NCI-H524 (cell line): ENCODE measurements at places on chromosomes 2 and 18.
A peak's percentile ranks its signal among the peaks of the same experiment; 100 is the strongest.

- no peak for DNase-seq
Measured at GRCh38 chr2:43363120-43363519, 136.7 kb upstream of the ZFP36L2 start.

- no peak for DNase-seq
Measured at GRCh38 chr2:28649481-28650265, 102.0 kb upstream of the PPP1CB start.

DNA sequence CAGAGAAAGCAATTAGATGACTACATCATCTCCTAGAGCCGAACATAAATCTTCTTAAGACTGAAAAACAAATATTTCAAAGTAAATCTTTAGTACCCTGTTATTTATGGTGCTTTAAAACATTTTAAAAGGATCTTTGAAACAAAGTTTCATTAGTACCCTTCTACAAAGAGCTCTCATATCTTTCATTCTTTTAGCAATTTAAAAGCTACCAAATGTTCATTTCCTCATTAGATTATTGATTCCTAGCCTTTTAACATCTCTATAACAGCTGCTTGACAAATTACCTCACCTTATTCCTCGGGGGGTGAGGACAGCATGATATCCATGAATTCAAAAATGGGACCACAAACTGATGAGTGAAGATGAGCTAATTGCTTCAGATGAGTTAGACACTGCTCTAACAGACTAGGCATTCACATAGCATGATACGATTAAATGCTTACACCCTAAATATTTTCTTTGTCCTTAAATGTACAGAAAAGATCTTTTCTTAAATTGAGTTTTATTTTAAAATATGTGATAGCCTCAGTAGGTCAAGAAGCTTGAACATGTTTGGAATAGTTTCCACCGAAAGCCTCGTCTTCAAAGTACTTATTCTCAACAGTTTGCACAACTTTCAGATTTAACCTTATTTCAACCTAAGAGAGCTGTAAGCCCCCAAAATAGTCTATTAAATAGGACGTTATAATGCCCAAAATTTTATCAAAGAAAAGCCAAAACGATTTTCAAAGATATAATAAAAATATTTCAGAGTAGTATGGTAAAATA lies 2.1 kb downstream of the ATAD2B start:
- DNase-seq: no peak

- no peak for DNase-seq
Measured at GRCh38 chr18:74530584-74530862, 3.8 kb upstream of the CNDP1 start.

GRCh38 chr2:209191139-209191538 lies 232.7 kb upstream of the MAP2 start:
- no peak for DNase-seq

DNA sequence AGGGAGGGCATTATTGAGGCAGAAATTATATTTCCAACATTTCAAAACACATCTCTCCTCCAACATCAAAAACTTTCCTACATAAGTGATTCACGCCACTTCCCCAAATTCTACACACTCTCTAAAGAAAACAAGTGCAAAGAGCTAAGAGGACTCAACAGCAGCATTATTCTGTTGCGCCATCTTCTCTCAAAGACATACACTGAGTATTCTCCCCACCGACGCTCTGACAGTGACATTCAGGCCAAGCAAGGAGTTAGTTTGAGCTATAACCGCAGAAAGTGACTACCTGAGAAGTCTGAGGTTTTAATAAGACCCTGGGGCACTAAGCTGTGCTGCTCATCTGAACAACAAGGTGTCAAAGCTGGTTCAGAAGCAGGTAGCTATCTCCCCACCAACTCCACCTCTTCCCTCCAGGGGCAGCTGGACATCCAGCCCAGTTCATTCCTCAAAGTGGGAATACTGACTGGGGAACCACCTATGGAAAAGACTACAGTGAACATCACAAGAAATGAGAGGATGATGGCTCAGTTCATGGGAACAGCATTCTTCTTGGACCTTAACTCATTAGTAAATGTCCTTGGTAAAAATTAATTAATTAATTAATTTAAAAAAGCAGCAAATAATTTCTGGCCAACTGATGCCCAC lies 309.5 kb upstream of the CCDC68 start:
- no peak for DNase-seq

DNA sequence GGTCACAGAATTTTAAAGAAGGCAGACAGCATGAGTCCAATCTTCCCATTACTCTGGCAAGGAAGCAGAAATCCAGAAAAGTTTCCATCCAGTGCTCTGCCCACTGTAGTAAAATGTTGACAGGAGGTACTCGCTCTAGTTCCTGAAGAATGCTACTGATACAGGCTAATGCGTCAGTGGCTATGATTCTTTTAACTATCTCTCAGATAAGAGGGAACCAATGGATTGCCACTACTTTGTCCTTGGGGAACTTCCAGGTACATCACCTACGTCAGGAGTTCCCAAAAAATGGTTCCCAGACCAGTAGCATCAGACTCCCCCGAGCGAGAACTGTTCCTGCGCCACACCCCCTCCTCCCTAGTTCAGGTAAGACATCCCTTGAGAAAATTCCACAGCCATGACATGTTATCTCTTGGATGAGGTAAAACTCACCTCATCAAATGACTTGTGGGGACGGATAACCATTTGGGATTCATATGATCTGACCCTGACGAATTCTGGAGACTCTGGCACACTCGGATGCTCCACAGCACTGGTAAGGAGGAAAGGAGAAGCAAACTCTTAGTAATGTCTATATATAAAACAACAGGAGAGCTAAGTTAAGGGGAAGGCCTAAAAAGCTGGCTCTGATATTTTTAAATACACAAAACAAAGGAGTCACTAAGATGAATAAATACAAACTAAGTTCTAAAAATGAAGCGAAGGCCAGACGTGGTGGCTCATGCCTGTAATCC lies 16.5 kb downstream of the STARD7 start:
- DNase-seq: no peak

GRCh38 chr2:42918041-42918440 lies 125.7 kb upstream of the HAAO start:
- DNase-seq: no peak

DNA sequence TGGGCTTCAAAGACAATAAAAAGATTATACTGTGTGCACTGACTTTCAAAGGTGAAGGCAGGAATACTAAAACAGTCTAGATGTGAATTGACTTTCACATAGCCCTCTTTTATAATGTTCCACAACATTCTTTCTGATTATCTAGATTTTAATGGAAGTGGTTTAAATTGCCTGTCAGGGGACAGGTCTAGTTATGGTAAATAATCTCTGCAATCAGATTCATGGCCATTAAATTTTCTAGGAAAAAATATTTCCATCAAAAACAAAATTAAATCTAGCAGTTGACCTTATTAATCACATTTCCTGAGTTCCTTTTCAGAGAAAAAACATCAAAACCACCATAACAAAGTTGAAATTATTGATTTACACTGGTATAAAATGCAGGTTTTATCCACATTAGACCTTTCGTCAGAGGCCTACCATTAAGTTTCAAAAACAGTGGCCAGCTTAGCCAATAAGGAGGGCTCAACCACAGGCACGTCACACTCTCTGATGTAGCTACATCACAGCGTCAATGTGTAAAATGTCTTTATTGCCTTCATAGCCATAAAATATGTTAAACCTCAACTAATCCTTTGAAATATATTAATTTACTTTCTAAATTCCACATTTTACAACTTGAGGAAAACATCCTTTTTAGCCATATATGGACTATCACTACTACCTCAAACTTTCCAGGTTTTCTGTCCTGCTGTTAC lies 79.4 kb downstream of the NOL10 start:
- DNase-seq: no peak

- DNase-seq: no peak
Measured at GRCh38 chr2:176067589-176068418, 16.0 kb downstream of the EVX2 start.

- no peak for DNase-seq
Measured at GRCh38 chr18:63181706-63182309, 137.8 kb downstream of the BCL2 start.

DNA sequence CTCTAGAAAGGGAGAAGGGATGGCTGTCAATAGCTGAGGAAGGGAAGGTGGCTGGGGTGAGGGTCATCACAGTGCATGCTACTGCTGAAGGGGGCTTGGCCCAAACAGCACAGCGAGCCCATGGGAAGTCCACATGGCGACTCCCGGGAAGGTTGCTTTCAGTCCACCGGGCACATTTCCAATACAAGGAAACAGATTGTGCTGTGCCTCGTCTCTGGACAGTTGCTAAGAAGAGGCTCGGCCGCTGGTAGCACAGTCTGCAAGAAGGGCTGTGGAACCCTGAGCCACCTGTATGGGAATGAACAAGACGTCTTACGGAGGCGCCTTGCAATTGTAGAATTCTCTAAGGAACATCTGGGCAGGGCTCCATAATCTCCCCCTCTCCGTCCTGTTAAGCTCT lies 123.1 kb downstream of the CELF4 start:
- DNase-seq: peak; percentile 76

DNA sequence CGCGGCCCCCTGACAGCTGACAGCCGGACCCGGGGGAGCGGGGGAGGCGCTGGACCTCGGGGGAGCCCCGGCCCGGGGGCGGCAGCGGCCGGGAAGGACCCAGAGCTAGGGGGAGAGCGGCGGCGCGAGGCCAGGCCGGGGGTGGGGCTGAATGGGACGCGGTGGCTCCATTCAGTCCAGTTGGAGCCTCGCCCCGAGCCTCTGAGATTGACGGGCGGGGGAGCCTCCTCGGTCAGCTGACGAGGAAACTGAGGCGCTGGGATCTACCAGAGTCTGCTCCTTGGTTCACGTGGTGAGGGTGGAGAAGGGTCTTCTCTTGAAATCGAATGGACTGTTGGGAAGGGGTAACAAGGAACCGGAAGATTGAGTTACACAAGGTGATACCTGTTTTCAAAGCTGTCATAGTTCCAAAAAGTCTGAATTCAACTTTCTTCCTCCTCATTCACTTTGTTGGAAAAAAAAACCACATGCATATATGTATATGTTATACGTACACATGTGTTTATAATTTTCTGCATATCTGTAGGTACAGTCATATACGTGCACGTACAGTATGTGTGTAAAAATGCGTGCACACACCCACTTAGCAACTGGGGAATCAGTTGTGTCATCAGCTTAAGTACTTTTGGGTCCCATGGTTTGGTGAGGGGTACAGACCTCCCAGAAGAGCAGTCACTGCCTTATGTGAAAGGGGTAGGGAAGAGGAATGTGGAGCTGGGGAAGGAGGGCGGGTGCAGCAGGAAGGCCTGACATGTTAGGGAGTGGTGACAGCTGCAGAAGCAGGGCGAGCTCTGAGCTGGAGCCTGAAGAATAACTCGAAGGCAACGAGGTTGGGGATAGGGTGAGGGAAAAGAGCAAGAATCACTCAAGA lies 628 bp downstream of the PPP1R7 start:
- no peak for DNase-seq

DNA sequence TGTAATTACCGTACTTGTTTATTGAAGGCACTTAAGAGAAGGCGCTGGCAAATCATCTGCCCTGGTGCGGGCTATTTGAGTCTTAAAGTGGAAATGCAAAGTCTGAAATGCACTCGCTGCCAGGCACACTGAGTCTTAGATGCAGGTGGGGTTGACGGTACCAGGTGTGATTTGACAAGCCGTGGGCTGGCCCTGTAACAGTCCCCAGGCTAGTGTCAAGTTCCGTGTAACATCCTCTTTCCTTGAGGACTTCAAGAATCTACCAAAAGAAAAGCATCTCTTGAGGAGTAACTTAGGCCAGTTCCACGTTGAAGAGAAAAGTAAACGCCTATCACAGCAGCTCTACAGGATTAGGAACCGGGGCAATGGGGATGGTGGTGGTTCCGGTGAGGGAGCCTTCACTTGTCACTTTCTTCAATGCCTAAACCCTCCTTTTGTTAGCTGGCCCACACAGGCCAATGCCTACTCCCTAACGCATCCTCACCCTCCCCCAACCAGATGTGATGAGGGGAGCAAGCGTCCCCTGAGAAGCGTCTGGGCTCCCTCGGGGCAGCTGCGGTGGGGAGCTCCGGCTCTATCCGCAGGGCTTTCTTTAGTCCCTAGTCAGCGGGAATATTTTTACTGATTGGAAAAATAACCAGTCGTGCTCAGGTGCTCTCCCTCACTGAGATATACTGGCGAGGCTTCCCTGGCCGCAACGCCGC lies 1.5 kb upstream of the UGP2 start:
- peak; percentile 72 for DNase-seq

GRCh38 chr2:78145395-78145996 lies 623.3 kb upstream of the LRRTM4 start:
- DNase-seq: no peak

GRCh38 chr2:85712336-85712735 lies 18.2 kb downstream of the GNLY start:
- no peak for DNase-seq

- DNase-seq: no peak
Measured at GRCh38 chr2:240585101-240585500, 1.4 kb upstream of the CAPN10 start.

DNA sequence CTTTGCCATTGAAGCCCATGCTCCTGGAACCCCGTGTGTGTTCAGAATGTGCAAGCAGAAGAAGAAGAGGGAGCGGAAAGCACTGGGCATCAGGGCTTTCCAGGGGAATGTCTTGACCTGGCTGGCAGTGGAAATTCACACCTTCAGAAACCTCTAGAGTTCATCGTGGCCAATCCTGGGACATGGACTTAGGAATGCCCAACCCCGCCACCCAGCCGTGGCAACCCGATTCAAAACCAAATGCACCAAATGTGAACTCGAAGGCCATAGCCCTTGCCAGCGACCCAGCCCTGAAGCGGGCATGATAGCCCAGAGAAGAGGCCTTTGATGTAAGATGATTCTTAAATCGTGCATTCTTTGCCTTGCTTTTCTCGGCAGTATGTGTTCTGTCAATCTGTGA lies 69.4 kb downstream of the ADI1 start:
- no peak for DNase-seq

DNA sequence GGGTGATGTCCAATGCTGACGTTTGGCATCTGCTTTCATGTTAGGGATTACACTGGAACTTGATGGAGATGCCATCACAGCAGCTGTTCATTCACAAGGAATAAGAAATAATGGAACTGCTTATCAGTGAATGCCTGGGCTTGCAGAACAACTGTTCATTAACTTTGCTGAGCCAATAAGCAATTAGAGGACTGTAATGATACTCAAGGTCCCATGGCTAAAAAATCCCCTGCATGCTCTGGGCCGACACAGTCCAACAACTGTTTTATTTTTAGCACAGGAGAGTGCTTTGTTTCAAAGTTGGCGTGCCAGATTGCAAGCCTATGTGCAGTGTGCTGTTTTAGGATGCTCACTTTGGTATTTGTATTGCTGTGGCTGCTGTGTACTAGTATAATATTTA lies 408.0 kb upstream of the RGPD4 start:
- DNase-seq: peak; percentile 54

DNA sequence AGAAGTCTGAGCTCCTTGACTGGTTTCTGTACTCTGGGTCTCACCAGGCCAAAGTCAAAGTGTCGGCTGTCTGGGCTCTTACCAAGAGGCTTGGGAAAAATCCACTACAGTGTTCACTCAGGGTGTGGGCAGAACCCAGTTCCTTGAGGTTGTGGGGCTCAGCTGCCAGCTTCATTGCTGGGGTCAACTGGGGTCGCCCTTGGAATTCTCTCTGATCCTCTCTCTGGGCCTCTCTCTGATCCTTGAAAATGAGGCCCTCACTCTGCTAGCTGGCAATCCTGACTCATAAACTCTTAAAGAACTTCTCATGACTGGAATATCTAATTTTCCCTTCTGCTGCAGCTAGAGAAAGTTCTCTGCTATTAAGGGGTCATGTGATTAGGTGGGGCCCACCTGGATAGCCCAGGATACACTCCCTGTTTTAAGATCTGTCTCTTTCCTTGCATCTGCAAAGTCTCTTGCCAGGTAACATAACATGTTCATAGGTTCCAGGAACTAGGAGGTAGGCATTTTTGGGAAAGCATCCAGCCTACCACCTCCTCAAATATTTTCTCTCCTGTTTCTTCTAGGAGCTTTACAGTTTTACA lies 66.3 kb downstream of the SP110 start:
- DNase-seq: no peak
